NCI-H446 (cell line): ENCODE measurements at places on chromosomes 5 and 9.

DNA sequence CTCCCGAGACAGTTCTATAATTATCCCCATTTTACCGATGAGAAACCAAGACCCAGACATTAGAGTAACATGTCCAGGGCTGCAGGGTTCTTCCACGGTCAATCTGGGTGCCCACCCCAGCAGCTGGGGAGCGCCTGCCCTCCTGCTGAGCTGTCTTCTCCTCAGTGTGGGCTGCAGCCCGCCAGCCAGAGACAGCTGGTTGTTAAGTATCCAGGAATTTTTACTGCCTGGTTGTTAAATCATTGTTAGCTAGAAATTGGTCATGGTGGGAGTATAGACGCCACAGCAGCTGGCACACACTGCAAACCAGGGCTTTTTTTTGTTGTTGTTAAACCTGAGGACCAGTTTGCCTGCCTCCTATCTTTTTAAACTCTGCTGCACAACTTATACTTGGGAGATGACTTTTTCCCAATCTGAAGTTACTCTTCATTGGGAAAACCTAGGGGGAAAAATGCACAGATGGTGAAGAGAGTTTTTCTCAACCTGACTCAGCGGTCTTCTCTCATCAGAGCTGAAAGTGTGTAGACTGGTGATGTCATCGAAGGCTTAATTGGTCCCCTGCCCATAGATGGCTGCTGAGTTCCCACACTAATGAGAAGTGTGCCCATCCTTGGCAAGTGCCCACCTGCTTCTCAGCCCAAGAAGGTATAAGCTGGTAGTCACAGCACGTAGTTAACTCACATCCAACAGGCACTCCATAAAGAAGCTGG lies 208.6 kb downstream of the DRD1 start:
- no peak for DNase-seq

- DNase-seq = no peak
These were observed 32.4 kb downstream of the NEK6 start for GRCh38 chr9:124290053-124290591.

GRCh38 chr5:112316006-112316405 lies 103.1 kb downstream of the EPB41L4A start:
- no peak for DNase-seq

GRCh38 chr5:153118018-153118417 lies 372.5 kb upstream of the GRIA1 start:
- no peak for DNase-seq

DNA sequence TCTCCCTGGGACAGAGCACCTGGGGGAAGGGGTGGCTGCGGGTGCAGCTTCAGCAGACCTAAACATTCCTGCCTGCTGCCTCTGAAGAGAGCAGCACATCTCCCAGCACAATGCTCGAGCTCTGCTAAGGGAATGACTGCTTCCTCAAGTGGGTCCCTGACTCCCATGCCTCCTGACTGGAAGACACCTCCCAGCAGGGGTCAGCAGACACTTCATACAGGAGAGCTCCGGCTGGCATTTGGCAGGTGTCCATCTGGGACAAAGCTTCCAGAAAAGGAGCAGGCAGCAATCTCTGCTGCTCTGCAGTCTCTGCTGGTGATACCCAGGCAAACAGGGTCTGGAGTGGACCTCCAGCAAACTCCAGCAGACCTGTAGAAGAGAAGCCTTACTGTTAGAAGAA lies 77.2 kb downstream of the SLCO6A1 start:
- peak; percentile 56 for DNase-seq

GRCh38 chr9:121298689-121299466 lies 30.9 kb downstream of the GSN start:
- no peak for DNase-seq

DNA sequence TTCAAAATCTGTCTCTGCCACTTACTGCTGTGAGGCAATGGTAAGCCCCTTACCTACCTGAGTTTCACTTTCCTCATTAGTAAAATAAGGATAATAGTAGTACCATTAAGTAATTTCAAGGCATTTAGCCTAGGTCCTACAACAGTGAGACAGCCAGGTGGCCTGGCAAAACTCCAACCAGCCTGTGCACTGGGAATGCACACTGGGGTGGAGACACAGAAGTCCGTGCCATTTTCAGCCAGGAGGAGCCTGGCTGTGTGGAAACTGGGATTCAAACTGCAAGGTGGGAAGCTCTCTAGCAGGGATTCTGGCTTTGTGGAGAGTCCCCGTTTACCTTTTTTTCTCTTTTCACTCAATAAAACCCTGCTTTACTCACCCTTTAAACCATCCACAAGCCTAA lies 630.4 kb downstream of the PRELID2 start:
- no peak for DNase-seq

GRCh38 chr5:19751326-19751725 lies 236.7 kb downstream of the CDH18 start:
- no peak for DNase-seq

- no peak for DNase-seq
These were observed 100.2 kb downstream of the MTREX start for GRCh38 chr5:55407984-55408383.

DNA sequence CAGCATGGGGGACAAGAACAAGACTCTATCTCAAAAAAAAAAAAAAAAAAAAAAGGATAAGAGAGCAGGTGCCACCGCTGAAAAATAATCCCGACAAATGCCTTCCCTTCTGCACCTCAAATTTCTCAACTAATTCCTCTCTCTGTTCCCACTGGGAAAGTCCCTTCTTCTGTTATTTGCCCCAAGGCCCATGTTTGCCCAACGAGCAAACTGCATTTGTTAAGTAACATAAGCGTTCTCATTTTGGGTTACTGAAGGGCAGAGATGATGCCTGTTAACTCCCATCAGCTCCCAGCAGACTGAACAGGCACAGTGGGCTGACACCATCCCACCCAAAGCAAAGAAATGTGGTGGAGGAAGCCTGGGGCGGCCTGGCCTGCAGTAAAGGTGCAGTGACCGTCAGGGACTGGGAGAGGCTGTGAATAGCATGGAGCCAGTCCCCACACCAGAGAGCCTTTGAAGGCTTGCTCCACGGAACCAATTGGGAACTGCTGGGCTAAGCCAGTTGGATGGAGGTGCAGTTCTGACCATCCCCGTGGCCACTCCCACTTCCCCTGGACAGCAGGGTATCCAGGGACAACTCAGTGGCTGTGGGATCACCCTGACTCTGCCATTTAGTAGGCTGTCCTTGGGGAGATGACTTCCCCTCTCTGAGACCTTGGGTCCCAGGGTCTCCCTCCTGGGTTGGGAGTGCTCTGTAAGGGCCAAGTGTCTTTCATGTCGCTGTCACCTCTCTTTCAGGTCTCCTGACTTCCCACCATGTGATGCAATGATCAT lies 149.7 kb upstream of the IER5L start:
- no peak for DNase-seq

GRCh38 chr5:73088026-73088425 lies 32.3 kb upstream of the TMEM171 start:
- no peak for DNase-seq

- no peak for DNase-seq
These were observed 184.0 kb downstream of the MED10 start for GRCh38 chr5:6194261-6194875.

- DNase-seq = no peak
These were observed 22.4 kb downstream of the GLRA1 start for GRCh38 chr5:151902215-151902614.

GRCh38 chr9:68581696-68582095 lies 41.0 kb upstream of the TMEM252 start:
- no peak for DNase-seq

- DNase-seq = no peak
These were observed 24.0 kb upstream of the C5orf63 start for GRCh38 chr5:127097278-127097677.

DNA sequence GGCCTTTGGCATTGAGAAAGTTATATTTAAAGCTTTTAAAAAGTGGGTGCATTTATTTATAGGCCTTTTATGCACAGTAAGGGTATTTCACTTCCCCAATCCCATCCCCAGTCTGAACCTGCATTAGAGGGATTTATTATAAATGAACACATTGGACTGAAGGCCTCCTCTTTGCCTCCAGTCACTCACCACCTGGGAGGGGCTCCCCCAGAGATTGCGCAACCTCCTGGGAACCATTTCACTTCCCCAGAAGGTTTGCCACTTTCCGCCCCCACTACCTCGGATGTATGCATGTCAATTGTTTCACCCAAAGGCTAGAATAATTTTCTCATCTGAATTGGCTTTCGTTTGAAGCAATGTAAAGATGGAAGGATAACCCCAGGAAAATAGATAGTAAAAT lies 29.8 kb upstream of the VCAN start:
- no peak for DNase-seq

GRCh38 chr5:15702102-15702501 lies 202.1 kb downstream of the FBXL7 start:
- no peak for DNase-seq
